NCI-H1105 (cell line): ENCODE measurements at places on chromosomes 7 and 10.
A peak's percentile ranks its signal among the peaks of the same experiment; 100 is the strongest.

DNA sequence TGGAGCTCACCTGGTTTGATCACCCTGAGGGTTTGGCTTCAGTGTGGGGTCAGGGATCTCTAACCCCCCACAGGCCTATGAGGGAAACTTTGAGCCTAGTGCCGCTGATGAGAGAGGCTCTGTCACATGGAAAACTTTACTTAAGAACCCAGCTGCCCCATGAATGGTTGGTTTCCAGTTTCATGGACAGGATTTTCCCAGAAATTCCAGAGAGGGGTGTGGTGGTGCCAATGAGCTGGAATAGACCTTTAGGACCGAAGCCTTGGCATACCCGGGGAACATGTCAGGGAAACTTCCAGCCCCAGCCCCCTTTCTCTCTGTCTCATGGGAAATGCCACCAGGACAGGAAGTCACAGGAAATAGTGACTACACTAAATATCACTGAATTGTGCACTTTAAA, 36.9 kb downstream of the AKR1B1 start:
- DNase-seq = no peak

GRCh38 chr7:15752377-15752776, 65.9 kb upstream of the MEOX2 start:
- no peak for DNase-seq

- DNase-seq = no peak
These were observed 277.3 kb upstream of the SEMA3D start for GRCh38 chr7:85464042-85464651.

- DNase-seq = no peak
These were observed 56.5 kb upstream of the ORC5 start for GRCh38 chr7:104264285-104264684.

- DNase-seq = peak; percentile 78
These were observed 495.6 kb downstream of the RPS24 start for GRCh38 chr10:78529262-78529661.

DNA sequence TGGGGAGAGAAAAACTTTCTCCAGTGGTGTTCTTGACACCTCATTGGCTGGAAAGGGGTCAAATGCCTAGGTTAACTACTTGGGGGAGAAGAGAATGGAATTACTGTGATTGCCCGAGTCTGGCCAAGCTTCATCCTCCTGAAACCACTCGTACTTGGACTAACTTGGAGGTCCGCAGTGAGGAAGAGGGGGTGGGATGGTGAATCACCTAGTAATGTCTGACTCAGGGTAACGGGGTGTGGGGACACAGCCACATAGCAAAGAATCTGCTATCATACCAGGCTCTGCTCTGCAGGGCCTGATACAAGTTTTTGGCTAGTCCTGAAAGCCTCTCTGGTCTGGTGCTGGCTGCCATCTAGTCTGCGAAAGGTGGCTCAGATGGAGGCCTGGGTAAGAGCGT, 190.9 kb downstream of the RPS24 start:
- DNase-seq = no peak

- peak; percentile 90 for DNase-seq
These were observed 160.8 kb downstream of the CREB5 start for GRCh38 chr7:28573059-28573553.

DNA sequence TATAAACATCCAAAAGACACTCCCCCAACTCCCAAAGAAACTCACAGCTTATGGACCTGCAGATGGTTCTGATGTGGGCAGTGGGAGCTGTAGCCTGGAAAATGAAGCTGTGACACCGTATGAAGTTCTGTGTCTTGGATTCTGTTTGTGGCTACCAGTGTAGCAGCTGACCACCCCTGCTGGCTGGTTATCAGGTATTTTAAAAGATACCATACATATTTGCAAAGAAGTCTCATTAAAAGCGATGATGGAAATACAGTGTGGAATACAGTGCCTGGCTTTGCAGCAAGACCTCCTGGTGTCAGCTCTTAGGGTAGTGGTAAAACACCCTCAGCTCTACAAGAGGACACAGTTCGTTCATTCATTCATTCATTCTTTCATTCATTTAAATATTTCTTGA, 194.3 kb upstream of the PRKCQ start:
- no peak for DNase-seq

DNA sequence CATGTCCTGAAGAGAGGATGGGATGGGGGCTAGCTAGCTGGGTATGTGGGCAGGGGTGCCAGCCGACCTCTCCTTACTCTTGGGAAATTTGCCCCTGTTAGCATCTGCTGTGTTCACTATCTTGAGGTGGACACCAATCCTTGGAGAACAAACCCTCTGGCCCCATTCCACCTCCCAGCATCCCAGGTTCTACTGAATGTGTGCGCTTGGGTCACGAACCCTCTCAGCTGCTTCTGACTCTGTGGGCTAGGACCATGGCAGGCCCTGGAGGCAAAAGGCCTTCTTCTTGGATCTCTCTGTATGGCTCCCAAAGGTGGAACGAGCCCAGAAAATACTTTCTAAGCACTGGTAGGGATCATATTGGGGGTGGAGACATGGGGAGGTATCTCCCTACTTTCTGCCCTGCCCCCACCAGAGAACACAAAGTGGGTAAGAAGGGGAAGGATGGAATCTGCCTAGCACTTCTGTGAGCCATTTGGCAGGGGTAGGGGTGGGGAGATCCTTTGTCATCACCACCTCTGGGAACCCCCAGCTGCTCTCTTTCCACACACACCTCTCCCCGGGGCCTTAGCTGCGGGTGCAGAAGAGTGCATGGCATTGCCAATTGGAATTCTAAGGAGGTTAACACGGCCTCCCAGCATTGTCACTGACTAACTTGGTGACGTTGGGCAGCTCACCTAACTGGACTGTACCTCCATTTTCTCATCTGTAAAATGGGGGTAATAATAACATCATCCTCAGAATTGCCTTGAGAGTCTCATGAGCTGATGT, 7.7 kb downstream of the UNC5B start:
- DNase-seq = no peak

DNA sequence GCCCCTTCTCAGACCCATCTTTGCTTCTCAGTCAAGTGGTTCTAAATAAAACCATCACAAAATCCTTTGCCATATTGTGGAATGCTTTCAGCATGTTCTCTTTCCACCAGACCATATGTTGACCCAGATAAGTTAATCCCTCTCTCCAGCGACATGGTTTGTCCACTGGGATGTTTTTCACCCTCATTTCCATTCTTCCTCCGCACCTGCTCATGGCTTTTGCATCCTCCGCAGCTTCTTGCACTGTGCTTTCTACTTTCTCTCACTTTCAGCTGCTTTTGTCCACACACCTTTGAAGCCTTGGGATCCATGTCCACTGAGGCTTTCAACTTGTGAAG, 52.3 kb upstream of the WAC start:
- DNase-seq = no peak

DNA sequence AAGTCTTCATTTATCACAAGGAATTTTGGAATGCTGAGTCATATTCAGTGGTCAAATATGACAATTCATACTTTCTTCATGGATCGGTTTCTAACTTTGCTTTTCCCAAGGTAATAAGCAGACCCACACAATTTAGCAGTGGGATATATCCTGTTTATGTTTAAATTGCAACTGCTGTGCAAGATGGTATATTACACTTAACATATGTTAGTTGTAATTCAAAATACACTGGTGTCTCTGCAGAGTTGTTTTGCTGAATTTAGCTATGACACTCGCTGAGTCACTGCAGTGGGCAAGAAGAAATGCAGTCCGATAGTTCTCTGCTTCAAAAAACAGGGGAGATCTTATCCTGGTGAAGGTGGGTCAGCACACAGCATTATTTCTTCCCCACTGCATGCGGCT, 194.8 kb upstream of the PTN start:
- DNase-seq = no peak

- no peak for DNase-seq
These were observed 24.4 kb upstream of the FIGNL1 start for GRCh38 chr7:50474382-50475160.

GRCh38 chr10:5943536-5943935, 33.8 kb downstream of the IL15RA start:
- DNase-seq = no peak

DNA sequence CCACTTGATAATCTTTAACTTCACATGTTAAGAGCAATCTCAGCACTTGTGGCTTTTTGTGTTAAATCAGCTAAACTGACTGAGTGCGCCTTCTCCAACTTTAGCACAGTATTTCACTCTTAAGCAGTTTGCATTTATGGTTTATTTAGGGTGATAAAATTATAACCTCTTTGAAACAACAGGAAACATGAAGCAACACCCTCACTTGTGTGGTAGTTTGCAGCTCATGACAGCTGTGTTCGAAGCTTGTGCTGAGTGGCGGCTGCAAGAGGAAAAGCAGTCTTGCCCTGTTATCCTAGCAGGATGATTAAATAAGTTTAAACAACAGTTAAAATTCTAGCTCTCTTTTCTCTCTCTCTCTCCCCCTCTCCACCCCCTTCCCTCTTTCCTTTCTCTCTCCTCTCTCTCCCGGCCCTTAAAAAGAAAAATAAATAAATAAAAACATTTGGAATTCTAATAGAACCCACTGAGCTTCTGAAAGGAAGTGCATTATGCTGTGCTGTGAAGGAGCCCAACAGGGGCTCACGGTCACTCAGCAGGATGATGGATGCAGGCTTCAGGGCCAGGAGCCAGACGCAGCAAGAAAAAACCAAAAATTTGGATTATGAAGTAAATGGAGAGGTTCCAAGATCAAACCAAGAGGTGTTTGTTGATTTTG, 25.2 kb downstream of the OGDH start:
- no peak for DNase-seq

DNA sequence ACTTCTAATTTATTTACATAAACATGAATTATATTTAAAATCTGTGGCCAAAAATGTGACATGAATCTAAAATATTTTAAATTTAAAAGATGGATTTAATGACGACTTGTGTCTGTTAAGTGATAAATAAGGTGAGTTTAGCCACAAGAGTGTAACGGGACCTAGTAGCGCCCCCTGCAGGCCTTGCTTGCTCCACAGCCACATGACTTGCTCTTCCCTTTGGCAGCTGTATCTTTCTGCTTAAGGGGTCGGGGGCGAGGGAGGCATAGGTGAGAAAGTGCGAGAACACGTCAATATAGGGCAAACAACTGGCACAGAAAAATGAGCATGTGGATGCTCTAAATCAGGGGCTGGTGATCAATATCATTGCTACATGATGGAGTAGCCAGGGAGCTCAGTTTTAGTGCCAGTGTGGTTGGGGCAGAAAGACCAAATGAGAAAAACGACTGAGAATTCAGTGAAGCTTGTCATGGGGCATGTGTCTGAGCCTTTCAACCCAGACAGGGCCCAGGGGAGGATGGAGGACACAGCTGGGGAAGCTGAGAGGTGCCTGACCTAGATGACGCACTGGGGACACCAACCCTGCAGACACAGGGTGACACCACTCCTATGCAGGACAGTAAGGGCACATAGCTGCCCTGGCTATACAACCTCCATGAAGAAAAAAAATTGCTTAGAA, 49.8 kb downstream of the PAXIP1 start:
- DNase-seq = no peak

DNA sequence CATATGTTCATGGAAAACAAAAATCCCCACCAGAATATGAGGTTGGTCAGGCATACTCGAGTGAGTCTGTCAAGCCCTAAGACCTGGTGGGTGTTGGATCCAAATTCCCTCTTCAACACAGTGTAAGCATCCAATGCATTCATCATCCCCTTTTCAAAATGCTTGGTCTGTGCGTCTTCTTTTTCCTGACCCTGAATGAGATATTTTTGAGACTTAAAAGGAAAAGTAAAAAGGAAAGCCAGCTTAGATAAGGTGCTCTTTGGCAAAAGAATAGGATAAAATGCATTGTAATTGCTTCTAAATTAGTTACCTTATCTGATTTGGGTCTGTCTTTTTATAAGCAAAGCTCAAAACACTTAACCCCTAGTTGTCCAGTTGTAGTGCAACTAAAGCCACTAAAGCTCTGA, 331.5 kb downstream of the PTEN start:
- DNase-seq = no peak

DNA sequence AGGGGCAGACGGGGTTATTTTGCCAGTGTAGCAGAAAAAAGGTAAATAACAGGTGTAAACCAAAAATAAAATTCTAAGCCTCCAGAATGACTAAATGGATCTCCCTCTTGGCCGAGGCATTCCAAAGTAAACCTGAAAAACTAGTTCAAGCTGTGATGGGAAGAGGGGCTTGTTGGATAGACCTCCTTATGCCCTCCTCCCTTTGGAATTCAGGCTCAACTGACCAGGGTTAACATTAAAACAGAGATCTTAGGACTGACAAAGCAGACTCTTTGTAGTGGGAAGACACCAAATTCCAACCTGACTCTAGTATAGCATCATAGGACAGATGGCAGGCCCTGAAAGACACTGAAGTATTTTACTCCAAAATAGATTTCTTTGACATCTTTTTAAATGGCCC, 113.8 kb upstream of the ITGB1 start:
- DNase-seq = no peak

GRCh38 chr7:3272691-3273141, 28.3 kb upstream of the SDK1 start:
- DNase-seq = no peak

GRCh38 chr7:127666602-127667001, 14.6 kb downstream of the SND1 start:
- no peak for DNase-seq

- no peak for DNase-seq
These were observed 137.4 kb upstream of the PPIF start for GRCh38 chr10:79209831-79210230.

- no peak for DNase-seq
These were observed 5.1 kb downstream of the TMEM26 start for GRCh38 chr10:61448091-61448490.

DNA sequence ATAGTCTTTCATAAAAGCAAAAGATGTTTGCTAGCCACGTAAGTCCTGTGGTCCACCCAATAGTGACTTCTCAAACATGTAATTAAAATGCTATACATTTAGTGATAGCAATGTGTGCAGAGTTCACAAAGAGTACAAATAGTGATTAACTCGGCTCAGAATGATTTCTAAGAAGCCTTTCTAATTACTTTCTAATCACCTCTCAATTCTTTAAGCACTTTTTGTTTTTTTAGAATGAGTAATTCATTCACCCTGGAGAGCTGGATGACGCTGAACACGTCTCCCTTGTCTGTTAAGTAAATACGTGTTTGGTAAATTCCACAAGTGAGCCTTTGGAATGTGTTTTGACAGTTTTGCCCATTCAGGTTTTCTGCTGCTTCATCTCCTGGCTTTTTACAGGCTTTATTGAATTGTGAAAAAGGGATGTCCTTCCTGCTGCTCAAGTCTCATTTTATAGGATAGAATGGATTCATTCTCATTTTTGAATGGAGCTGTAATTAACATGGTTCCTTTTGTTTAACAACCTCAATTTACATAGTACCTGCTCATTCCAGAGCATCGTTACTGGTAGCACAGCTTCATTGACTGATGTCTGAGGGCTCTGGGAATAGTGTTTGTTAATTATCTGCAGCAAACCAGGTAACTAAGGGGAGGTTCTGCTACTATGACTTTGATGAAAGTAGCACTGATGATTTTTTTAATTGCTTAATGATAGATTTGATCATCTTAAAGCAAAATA, 212.1 kb downstream of the VTI1A start:
- no peak for DNase-seq

GRCh38 chr7:42338916-42339540, 102.0 kb upstream of the GLI3 start:
- DNase-seq = no peak
